ENCODE measurements at places on chromosomes 3 and 15.
A peak's percentile ranks its signal among the peaks of the same experiment; 100 is the strongest.

- DNase-seq: no peak
Observed at GRCh38 chr15:95662638-95663037, 667.9 kb upstream of the NR2F2 start.

DNA sequence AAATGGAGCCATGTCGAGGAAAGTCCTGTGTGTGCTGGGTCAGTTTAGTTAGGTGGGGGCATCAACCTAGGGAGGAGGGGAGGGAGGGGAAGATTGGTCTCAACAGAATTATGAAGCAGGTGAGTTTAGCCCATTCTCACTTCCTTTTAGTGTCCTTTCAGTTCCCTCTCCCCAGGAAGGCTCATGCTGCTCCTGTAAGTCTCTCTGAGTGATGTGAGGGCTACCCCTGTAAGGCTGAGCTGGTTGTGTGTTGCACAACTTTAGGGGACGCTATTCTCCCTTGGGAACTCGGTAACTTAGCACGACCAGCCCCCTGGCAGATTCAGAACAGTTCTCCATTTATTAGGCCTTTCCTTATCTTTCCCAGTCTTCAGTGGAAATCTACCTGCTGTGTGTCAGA, 21.2 kb downstream of the IL5RA start:
- DNase-seq: no peak

- DNase-seq: no peak
Observed at GRCh38 chr15:94263341-94264273, 32.2 kb downstream of the MCTP2 start.

DNA sequence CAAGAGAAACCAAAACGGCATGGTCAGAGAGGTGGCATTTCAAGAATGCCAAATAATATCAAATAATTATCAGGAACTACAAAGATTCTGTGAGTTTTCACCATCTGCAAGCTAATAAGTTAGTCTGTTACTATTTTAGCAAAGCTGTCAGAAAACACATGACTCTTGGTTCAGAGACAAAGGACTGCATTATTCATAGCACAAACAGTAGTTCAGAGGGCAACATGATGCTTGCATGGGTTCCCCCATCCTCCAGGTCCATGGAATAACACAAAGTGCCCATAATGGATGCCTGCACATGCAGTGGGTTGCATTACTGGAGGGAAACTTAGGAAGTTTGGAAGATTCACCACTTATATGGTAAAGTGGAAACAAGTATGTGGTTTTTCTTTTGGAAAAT, 228.8 kb upstream of the ALCAM start:
- DNase-seq: no peak

DNA sequence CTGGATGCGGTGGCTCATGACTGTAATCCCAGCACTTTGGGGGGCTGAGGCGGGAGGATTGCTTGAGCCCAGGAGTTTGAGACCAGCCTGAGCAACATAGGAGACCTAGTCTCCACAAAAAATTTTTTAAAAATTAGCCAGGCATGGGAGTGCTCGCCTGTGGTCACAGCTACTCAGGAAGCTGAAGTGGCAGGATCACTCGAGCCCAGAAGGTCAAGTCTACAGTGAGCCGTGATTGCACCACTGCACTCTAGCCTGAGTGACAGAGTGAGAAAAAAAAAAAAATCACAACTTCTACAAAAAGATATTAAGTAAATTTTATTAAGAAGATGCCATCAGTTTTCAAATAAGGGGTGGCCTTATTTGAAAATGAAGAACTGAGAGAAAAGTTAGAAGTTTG, 11.9 kb upstream of the PLA2G4D start:
- DNase-seq: no peak

DNA sequence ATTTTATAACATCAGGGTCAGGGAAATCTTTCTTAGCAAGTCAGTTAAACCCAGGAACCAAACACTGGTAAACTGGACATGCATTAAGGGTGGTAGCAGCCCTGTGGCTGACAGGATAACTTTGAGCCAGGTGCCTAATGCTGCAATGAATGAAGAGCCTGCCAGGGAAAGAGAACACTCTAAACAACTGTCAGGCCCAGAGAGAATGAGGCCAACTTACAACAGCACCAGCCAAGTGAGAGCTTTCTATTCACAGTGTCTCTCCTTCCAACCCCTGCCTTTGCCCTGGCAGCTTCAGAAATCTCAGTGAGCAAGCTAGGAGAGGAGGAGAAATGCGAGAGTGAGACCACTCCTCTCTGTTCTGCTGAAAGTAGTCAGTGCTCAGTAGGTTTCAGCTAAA, 50.4 kb upstream of the ATP2C1 start:
- no peak for DNase-seq

GRCh38 chr15:90201130-90201943, at the start of gene SEMA4B:
SEMA4B (plus strand) TSS chr15:90201330; CDS start chr15:90201579, 249 bp downstream.
- DNase-seq: no peak

GRCh38 chr3:15360788-15361493, 28.6 kb upstream of the SH3BP5 start:
- no peak for DNase-seq

DNA sequence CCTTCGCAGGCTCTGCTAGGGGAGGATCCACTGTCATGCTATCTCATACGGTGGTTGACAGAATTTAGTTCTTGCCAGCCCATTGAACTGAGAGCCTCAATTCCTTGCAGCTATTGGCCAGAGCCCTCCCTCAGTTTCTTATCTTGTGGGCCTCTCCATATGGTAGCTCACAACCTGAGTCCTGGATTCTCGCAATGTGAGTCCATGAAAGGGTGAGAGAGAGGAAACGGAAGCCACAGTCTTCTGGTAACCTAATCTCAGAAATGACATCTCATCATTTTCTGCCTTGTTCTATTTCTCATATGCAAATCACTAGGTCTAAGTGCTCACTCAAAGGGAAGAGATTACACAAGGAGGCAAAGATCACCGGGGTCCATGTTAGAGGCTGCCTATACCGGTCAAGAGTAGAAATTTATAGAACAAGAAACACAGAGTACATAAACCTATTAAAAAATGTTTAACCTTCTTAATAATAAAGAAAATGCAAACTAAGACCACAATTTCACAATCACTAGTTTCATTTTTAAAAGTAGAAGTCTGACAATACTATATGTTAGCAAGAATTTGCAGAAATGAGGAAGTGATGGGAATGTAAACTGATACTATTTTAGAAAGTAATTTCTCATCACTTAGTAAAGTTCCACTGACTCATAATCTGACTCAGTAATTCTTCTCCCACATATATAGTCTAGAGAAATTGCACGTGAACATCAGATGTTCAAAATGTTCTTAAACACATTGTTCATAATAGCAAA, 378.4 kb upstream of the AGTR1 start:
- no peak for DNase-seq

- peak; percentile 96 for DNase-seq
Observed at GRCh38 chr3:152266221-152266995, 2.3 kb upstream of the MBNL1 start.

- peak; percentile 84 for DNase-seq
Observed at GRCh38 chr3:195240171-195240701, 30.7 kb downstream of the XXYLT1 start.

GRCh38 chr3:153137626-153138025, 24.4 kb upstream of the RAP2B start:
- DNase-seq: no peak

DNA sequence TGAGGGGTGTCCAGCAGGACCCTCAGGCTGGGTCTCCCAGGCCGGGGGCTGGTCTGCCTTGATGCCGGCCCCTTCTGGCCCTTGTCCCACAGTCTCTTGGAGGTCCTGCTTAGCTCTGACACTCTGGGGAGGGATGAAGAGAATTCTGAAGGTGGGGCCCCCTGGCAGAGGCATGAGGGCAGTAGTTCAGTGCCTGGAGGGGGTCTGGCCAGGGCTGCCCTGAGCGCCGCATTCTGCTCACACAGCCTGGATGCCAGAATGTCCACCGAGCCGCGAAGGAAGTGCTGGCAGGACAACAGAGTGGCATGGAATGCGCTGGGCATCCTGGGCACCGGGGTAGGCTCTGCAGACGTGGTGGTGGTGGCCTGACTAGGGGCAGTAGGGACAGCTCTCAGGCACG, 55.5 kb downstream of the SMAD6 start:
- DNase-seq: no peak

DNA sequence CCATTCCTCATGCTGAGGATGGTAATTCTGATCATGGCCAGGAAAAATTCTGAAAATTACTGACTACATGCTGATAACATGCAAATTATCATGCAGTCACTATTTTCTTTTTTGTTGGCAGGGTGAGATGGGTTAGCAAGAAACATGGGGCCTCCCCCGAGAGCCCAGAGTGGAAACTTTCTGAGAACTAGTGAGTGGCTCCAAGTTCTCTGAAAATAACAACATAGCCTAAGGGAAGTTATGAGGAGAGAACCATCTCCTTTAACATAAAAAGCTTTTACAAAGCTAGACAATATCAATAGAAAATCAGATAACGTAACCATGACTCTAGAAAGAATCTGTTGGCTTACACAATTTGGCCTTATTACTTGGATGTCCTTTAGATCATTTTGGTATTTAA, 254.2 kb downstream of the PLOD2 start:
- DNase-seq: no peak

- DNase-seq: no peak
Observed at GRCh38 chr15:88139936-88140335, 116.6 kb downstream of the NTRK3 start.

GRCh38 chr3:129953621-129954020, 20.9 kb upstream of the TRH start:
- DNase-seq: no peak

- DNase-seq: no peak
Observed at GRCh38 chr15:42784705-42785104, 47.8 kb upstream of the CDAN1 start.

- DNase-seq: no peak
Observed at GRCh38 chr15:66102563-66103292, 150.8 kb downstream of the MEGF11 start.

DNA sequence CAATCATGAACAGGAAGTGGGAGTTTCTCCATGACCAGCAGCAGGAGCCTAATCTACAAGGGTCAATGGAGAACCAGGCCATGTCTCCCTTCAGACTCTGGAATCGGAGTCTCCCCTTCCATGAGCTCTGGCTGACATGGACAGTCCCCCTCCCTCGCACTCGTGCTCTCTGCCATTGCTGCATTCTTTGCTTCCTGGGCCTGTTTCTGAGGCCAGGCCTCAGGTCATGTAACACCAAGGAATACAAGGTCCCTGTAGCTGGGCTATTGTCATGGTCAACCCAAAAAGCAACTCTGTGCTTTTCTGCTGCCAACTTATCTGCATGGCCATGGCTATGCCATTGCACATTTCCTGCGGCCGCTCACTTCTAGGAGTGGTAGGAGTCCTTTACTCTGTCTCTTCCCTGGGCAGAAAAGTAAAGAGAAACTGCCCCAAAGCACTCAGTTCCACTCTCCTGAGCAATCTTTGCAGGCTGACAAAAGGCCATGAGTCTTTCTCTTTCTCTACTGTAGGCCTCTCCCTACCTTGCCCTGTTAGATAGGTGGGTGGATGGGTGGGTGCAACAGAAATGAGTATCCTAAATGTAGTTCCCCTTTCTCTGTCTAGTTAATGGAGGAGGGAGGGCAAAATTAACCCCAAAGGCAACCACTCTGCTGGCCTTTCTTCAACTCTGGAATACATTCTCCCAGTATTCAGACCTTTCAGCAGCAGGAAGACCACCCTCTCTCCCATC, 40.8 kb upstream of the PROK2 start:
- DNase-seq: no peak

Measured in coronary artery (tissue), 2 donors.